H1 (cell line): ENCODE measurements at places on chromosomes 12 and 14.

- H3K36me3 ChIP-seq = no peaks in the 10 kb centered on the region
- no peak for DNase-seq
- H3K4me3 ChIP-seq = no peak overlapping the region
These were observed 14.5 kb upstream of the GPR162 start for GRCh38 chr12:6807170-6807569.

DNA sequence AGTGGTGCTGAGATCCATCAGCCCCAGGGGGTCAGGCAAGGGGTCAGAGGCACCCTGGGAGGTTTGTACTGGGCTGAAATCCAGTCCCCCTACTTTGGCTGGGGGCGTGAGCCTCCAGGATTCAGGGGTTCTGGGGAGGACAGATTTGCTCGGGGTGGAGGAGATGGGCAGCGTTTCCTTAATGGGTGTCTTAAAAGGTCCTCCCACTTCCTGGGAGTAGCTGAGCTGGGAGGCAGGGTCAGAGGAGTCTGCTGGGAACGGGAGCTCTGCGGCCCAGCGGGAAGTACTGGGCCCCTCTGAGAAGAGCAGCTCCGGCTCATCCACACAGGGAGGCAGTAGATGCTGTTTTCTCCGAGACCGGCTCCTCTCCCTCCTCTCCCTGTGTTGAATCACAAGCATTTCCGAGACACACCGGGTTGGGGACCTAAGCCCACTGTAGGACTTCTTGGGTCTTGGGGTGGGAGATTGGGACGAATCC lies 2.1 kb upstream of the TEX52 start:
- peaks cover 6% of the 10 kb centered on the region for H3K4me1 ChIP-seq
- H3K36me3 ChIP-seq = peaks cover 48% of the 10 kb centered on the region
- no peak overlapping the region for H3K27ac ChIP-seq
- no peaks in the 10 kb centered on the region for H3K27me3 ChIP-seq
- no peak overlapping the region for H3K4me3 ChIP-seq

DNA sequence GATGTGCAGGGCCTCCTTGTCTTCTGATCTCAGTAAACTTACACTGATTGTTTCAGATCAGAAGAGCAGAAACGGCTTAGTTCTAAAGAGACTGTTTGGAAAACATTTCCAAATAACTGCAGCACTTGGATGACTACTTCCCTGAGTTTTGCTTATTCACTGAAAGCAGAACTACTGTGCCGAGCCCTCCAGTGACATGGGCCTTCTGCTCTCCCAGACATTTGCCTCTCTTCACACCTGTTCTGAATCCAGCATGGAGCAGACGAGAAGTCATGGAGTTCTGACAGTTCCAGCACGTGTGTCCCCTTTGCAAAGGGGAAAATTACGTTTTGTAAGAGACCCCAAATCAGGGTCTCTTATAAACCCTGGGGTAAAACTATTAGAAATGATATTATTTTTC lies 31.4 kb downstream of the ETNK1 start:
- H3K4me1 ChIP-seq = no peaks in the 10 kb centered on the region
- no peaks in the 10 kb centered on the region for H3K36me3 ChIP-seq
- DNase-seq = no peak

DNA sequence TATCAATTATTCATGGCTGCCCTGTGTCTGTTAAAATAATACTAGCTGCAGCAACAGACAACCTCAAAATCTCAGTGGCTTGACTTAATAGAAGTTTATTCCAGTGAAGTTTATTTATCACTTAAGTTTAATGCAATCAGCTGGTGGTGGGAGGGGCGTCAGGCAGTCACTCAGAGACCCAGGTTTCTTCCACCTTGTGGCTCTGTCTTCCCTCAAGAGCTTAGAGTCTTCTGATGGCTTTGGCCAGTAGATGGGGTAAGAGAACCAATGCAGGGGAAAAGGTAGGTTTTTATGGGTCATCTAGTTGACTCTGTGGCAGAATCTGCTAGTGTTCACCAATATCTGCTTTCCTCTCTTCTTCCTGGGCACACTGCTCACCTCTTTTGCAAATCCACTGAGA lies 668.9 kb downstream of the AACS start:
- no peaks in the 10 kb centered on the region for H3K27me3 ChIP-seq
- no peak overlapping the region for H3K4me3 ChIP-seq
- H3K36me3 ChIP-seq = no peaks in the 10 kb centered on the region
- no peak overlapping the region for H3K27ac ChIP-seq
- no peaks in the 10 kb centered on the region for H3K4me1 ChIP-seq

DNA sequence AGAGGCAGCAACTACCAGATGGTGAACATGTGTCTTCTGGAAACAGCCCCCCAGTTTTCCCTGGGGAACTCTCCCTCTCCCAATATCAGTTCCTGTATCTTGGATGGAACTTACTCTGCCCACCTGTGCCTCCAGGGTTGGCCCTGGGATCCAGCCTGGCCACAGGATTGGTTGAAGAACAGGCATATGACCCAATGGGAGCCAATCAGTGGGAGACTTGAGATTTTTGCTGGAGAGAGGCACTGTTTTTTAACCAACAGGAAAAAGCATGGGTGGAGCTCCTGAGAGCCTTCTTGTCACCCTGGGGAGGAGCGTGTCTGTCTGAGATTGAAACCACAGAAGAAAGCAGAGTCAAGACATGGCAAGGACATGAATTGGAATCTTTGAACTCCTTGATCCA lies 33.6 kb upstream of the COX6A1 start:
- H3K27ac ChIP-seq = no peak overlapping the region
- H3K36me3 ChIP-seq = no peaks in the 10 kb centered on the region
- H3K4me3 ChIP-seq = no peak overlapping the region

DNA sequence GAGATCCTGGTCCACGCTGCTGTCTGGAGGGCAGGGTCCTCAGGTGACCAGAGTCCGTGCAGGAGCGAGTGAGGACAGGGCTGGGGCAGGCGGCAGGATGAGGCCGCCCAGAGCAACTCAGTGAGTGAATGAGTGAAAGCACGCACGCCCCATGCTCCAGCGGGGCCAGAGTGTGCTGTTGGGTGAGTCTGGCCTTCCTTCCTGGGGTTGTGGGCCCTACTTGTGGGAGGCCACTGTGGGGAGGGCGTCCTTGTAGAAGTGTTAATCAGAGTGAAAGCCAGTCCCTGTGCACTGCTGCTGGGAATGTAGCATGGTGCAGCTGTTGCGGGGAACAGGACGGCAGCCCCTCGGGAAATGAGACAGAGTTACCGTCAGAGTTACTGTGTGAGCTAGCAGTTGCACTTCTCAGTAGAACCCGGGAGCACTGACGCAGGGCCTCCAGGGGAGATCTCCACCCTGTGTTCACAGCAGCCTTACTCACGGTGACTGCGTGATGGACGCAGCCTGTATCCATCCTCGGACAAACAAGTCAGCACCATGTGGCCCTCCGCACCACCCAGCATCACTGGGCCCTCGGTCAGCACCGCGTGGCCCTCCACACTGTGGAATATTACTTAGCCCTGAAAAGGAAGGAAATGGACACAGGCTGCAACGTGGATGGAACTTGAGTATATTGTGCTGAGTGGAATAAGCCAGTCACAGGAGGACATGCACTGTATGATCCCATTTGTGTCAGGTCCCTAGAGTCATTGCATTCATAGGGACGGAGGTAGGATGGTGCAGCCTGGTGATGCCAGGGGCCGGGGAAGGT lies 22.1 kb downstream of the PACS2 start:
- no peaks in the 10 kb centered on the region for H3K27me3 ChIP-seq
- H3K4me3 ChIP-seq = no peak overlapping the region
- no peak overlapping the region for H3K27ac ChIP-seq
- no peaks in the 10 kb centered on the region for H3K36me3 ChIP-seq

GRCh38 chr14:56795284-56795622 lies 15.0 kb downstream of the OTX2 start:
- peaks cover 52% of the 10 kb centered on the region for H3K27me3 ChIP-seq
- DNase-seq = no peak
- H3K4me3 ChIP-seq = peak overlapping the region; percentile 36
- peaks cover 4% of the 10 kb centered on the region; the same call in 1 of the 2 replicates for H3K36me3 ChIP-seq

DNA sequence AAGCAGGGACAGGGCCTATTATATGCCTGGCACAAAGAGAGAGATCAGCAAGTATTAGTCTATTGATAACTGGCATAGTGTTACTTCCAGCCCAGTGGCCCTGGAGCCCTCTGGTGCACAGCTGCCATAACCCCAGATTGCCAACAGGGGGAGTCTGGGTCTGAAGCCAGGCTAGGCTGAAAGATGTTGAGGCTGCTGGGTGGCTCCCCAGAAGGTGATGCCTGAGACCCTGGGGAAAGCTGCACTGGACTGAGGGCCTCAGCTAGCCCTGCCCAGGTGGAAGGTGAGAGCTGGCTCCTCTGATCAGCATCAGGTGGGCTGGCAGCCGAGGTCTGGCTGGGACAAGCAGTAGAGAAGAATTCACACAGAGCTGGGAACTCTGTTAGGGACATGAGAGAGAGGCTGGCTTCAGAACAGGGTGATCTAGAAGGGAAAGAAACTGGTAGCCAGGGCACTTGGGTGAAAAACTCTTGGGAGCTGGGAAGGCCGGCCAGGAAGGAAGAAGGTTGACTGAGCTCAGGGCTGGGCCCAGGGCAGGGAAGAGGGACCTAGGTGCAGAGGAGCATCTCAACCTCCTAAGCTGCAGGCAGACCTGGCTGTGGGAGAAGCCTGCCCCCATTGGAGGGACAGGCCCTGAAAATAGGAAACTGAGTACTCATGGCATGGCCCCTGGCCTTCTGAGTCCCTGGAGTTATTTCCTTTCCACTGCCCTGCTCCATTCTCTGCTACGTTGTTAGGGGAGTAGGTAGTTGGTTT lies 3.9 kb downstream of the GZMH start:
- H3K4me1 ChIP-seq = no peaks in the 10 kb centered on the region
- H3K4me3 ChIP-seq = no peak overlapping the region
- no peaks in the 10 kb centered on the region for H3K27me3 ChIP-seq
- H3K36me3 ChIP-seq = no peaks in the 10 kb centered on the region

GRCh38 chr14:20512177-20512905 lies 7.0 kb downstream of the RNASE10 start:
- H3K27me3 ChIP-seq = no peaks in the 10 kb centered on the region
- H3K4me3 ChIP-seq = no peak overlapping the region
- no peaks in the 10 kb centered on the region for H3K36me3 ChIP-seq
- H3K4me1 ChIP-seq = no peaks in the 10 kb centered on the region
- H3K27ac ChIP-seq = no peak overlapping the region

DNA sequence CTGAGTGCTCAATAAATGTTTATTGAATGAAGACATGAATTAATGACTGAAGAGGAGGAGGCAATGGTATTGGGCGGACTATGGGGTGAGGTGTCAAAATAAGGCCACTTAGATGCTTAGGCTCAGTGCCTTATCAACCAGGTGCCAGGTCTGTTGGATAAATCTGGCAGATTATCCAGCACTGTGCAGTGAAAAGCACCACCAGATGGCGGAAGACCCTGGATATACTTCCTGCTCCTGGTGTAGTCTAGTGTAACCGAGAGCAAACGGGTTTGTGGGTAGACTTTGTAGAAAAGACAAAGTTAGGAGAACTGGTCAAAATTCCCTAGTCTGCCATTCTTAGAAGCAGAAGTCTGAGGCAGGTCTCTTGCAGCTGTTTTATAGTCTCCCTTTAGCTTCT lies 306.3 kb downstream of the ATP23 start:
- no peaks in the 10 kb centered on the region for H3K36me3 ChIP-seq
- H3K27me3 ChIP-seq = no peaks in the 10 kb centered on the region
- DNase-seq = peak; percentile 7
